GM12864 (cell line): ENCODE measurements at places on chromosomes 1 and 21.
A peak's percentile ranks its signal among the peaks of the same experiment; 100 is the strongest.

- no peak for DNase-seq
These were observed 132.2 kb downstream of the TIAM1 start for GRCh38 chr21:31211836-31212235.

GRCh38 chr1:15198684-15199083, 45.1 kb downstream of the TMEM51 start:
- DNase-seq, result no peak

- DNase-seq, result no peak
These were observed 550.2 kb downstream of the USP25 start for GRCh38 chr21:16279731-16280581.

GRCh38 chr1:43577655-43578542, 47.2 kb downstream of the PTPRF start:
- no peak for DNase-seq

DNA sequence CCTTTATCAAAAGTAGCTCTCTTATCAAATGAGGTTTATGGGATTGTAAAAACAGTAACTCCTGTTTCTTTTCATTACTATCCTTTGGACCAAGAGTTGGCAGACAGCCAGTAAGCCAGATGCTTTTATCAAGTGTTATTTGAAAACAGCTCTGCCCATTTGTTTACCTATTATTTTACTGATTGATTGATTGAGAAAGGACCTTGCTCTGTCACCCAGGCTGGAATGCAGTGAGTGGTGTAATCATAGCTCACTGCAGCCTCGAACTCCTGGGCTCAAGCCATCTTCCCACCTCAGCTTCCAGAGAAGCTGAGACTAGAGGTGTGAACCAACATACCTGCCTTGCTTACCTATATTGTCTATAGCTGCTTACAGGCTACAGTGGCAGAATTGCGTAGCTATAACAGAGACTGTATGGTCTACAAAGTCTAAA, 3.6 kb downstream of the PRKAB2 start:
- no peak for DNase-seq

GRCh38 chr1:7519181-7519860, 251.8 kb upstream of the VAMP3 start:
- no peak for DNase-seq

GRCh38 chr1:61287734-61288133, 205.4 kb downstream of the NFIA start:
- DNase-seq, result no peak

GRCh38 chr1:183873642-183874041, 68.7 kb downstream of the RGL1 start:
- DNase-seq, result no peak

GRCh38 chr1:40862008-40862863, at the start of gene CITED4:
CITED4 (minus strand) TSS chr1:40862363; CDS start chr1:40862127, 236 bp downstream.
- no peak for DNase-seq

GRCh38 chr1:207414606-207415108, 39.5 kb upstream of the CR2 start:
- DNase-seq, result peak; percentile 91

DNA sequence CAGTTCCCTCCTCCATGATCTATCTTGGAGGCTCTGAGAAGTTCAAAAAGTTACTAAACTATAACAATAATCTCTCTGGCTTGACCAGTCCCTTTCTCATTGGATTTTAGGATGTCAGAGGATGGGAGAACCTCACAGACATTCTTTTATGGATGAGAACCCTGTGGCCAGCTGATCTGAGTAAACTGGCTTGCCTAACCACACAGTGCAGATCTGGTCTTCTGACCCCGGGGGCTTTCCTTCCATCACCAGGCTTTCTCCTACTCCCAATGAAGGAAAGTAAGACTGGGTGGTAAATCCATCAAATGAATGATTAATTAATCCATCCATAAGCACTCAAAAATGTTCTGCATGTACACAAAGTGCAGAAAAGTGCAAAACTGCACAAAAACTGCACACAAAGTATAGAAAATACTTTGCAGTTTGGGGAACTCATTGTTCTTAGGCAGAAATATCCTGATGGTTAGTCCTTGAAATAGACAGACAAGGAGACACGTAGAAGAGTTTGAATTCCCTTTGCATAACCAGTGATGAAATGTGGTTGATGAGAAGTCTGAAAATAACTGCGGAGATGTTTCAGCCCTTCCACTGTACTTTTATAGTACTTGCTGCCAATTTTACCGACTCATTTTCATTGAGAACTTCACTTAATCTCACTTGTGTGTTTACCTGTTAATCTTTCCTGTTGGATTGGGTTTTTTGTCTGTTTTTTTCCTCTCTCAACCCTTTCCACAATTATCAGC, 2.5 kb upstream of the F3 start:
- no peak for DNase-seq
